ENCODE measurements at places on chromosomes 5 and 9. TPM values are rescaled to one million over a fixed set of nuclear protein-coding genes. Genes with fewer than 3 reads are reported as not detected.
A peak's percentile ranks its signal among the peaks of the same experiment; 100 is the strongest.

KCNIP1 gene
- polyA plus RNA-seq: not detected

SLC34A3 gene
- 0.89 TPM for polyA plus RNA-seq

TRPM6 gene
- 5.4 TPM for polyA plus RNA-seq

PCDHGA7 gene
- 0.32 TPM for polyA plus RNA-seq

DNA sequence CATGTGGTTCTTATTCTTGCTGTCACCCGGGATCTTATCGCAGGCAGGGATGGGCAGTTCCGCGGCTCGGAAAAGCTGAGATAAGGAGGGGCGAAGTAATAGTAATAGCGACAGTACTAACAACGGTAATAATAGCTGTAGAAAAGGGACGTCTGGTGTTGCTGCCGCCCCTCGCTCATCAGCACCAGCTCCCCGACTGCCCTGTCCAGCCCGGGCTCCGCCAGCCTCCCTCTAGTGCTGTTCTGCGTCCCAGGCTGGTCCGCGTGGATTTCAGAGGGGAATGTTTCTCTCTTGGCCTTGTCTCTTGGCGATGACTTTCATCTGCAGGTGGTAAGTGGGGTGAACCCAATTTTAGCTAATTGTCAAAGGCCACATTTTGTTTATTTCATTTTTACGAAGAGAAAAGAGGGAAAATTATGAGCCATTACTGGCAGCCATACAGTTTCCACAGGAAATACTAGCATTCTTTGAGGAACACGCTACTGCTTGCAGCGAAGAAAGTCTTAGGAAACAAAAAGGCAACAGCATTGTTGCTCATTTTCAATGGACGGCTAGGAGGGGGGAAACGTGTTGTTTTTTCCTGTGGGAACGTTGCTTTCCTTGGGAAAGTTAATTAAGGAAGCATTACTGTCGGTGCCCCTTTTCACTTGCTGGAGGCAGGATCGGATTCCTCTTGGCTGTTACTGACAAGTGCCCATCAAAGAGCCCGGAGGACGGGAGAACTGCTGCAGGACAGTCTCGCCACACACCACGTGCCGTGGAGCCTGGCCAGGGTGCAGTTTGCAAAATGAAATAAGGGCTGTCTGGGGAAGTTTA lies 762 bp downstream of the SNCAIP start:
- DNase-seq: peak; percentile 50

GRCh38 chr5:133240425-133241091 lies 188.7 kb downstream of the HSPA4 start:
- DNase-seq: peak; percentile 57

- no peak for DNase-seq
These were observed 219.0 kb downstream of the AOPEP start for GRCh38 chr9:94945197-94946144.

GRCh38 chr5:95615164-95615467 lies 4.8 kb upstream of the GPR150 start:
- no peak for DNase-seq

DNA sequence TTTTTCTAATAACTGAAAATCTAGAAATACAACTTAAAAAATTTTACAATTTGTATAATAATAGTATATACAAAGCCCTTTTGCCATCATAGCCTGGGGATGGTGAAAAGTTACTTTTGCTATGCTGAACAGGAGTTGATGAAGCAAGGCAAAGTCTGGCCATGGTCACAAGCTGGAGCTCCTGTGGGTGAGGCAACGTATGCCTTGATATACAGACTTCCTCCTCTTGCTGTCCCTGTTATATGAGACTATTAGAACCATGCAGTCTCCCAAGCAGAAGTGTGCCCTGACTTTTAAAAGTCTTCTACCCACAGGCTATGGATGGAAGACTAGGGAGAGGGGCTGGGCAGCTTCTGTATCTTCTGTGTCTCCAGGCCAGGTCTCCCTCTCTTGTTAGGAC lies 15.7 kb downstream of the FAM151B start:
- no peak for DNase-seq

DNA sequence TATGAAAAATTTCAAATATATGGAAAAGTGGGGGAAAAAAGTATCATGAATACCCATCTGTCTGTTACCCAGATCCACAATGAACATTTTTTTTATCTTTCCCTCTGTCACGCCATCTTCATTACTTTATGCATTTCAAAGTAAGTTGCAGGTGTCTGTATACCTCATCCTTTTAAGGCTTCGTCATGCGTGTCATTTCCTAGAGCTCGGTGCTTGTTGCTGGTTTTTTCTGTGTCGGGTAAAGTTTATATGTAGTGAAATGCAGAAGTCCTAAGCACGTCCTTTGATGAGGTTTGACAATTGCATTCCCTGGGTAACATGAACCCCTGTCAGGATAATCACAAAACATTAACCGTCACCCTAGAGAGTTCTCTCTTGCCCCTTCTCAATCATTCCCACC lies 52.1 kb downstream of the DAPK1 start:
- no peak for DNase-seq

DNA sequence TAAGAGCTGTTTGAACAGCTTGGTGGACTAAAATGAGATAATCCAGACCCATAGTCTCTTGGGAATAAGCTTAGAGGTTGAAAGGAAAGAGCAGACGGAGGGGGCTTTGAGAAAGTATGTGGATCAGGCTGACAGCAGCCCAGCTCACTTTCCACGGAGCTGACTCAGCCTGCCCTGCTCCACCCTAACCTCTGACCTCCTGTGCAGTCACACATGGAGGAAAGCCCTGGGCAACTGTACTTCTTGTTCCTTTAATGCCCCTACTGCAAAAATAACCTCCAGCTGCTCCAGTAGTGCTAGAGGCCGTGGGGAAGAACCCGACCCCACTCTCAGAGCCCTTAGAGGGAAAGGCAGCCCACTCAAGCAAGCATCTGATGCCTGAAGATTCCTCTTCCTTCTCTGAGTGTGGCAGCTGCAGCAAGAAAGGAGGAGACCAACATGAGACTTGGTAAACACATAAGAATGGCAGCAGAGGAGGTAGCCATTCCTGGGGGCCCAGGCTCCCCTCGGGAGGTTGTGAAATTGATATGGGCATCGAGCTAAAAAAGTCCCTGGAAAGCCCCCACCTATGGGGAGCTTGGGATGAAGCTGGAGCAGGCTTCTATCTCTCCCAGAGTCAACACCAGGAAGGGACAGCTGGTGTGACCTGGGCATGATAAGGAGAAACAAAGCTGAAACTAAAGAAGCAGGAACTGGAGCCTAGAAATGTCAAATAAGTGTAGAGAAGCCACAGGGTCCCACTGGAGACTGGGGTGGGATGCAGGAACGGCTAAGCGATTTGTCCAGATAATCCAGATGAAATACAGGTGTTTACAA lies 204.3 kb downstream of the PIK3R1 start:
- DNase-seq: peak; percentile 37

GRCh38 chr9:109517901-109518377 lies 19.8 kb upstream of the PTPN3 start:
- DNase-seq: no peak

- no peak for DNase-seq
These were observed 21.5 kb downstream of the RXFP3 start for GRCh38 chr5:33957577-33958150.

- no peak for DNase-seq
These were observed 1770.8 kb upstream of the CDH9 start for GRCh38 chr5:28808967-28809810.

Data from small intestine (tissue), 16 donors.